ENCODE measurements at places on chromosomes 5 and 9.

DNA sequence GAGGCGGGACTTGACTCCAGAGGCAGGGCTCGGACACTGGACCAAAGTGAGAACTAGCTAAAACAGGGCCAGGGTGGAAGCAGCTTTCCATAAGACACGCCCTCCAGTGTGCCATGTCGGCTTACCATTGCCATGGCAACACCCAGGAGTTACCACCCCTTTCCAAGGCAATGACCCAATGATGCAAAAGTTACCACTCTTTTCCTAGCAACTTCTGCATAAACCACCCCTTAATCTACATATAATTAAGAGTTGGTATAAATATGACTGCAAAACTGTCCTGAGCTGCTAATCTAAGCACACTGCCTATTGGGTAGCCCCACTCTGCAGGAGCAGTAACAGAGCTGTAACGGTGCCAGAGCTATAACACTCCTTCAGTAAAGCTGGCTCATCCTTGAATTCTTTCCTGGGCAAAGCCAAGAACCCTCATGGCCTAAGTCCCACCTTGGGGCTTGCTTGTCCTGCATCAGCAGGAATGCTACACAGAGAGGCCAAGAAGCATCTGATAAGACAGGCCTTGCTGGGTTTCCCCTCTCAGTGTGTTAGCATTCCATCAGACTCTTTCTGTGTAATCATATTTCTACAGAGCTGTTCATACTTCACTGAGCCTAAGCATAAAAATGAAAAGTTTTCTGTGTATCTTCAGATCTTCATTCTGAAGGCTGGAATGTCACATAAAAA, 262.7 kb upstream of the KLF9 start:
- no peak for DNase-seq

GRCh38 chr9:129655696-129656095, 9.8 kb upstream of the PRRX2 start:
- no peak for DNase-seq

GRCh38 chr9:26539867-26540493, 352.6 kb downstream of the CAAP1 start:
- DNase-seq: no peak

- DNase-seq: no peak
These were observed 14.0 kb upstream of the DENND4C start for GRCh38 chr9:19216466-19216865.

GRCh38 chr5:106258591-106259125, 1412.1 kb downstream of the EFNA5 start:
- DNase-seq: no peak

- DNase-seq: no peak
These were observed 363 bp downstream of the ZNF454 start for GRCh38 chr5:178941361-178941760.

- no peak for DNase-seq
These were observed 47.4 kb upstream of the SHC3 start for GRCh38 chr9:89225991-89226471.

- DNase-seq: no peak
These were observed 243.0 kb upstream of the CDH18 start for GRCh38 chr5:20231040-20231439.

DNA sequence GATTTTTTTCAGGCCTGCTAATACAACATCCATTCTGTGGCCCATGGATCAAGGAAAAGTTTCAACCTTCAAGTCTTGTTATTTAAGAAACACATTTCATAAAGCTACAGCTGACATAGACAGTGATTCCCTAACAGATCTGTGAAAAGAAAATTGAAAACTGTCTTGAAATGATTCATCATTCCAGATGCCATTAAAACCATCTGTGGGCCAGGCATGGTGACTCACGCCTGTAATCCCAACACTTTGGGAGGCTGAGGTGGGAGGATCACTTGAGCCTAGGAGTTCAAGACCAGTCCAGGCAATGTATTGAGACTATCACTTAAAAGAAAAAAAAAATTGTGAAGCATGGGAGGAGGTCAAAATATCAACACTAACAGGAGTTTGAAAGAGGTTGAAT, 6.0 kb downstream of the RAPGEF6 start:
- no peak for DNase-seq

DNA sequence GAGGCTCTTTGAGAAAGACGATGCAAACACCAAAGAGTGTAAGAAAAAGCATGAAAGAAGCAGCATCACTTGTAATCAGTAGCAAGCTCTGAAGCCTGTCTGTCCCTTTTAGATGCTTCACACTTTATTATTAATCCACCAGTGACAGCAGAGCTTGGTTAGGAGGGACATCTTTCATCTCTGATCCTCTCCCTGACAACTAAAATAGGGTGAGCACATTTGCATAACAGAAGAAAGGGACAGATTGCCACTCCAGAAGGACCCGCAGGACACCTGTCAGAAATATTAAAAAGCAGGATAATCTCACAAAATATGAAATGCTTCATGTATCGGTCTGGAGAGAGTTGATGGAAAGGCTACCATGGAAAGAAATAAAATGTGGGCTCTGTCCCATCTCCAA, 71.4 kb upstream of the MAP1B start:
- no peak for DNase-seq

Data from GM12892 (cell line).